Activated CD4-positive, alpha-beta memory T cell treated with anti-CD3 and anti-CD28 coated beads, Interleukin-2, amount 10 ng/mL, durations not matched to agents 7 days and 5 days (primary cell): ENCODE measurements at places on chromosomes 2 and 18. TPM values are rescaled to one million over a fixed set of nuclear protein-coding genes. Genes with fewer than 3 reads are reported as not detected.

GRCh38 chr2:105404736-105405135 is 5.9 kb upstream of the FHL2 start:
- DNase-seq: no peak

Gene SIGLEC15
- total RNA-seq: not detected

- DNase-seq: no peak
Observed at GRCh38 chr2:22952656-22953225, 432.2 kb upstream of the KLHL29 start.

- DNase-seq: no peak
Observed at GRCh38 chr2:41768310-41768709, 279.5 kb upstream of the PKDCC start.

GRCh38 chr2:85011747-85012146 is 40.8 kb downstream of the KCMF1 start:
- DNase-seq: no peak

DNA sequence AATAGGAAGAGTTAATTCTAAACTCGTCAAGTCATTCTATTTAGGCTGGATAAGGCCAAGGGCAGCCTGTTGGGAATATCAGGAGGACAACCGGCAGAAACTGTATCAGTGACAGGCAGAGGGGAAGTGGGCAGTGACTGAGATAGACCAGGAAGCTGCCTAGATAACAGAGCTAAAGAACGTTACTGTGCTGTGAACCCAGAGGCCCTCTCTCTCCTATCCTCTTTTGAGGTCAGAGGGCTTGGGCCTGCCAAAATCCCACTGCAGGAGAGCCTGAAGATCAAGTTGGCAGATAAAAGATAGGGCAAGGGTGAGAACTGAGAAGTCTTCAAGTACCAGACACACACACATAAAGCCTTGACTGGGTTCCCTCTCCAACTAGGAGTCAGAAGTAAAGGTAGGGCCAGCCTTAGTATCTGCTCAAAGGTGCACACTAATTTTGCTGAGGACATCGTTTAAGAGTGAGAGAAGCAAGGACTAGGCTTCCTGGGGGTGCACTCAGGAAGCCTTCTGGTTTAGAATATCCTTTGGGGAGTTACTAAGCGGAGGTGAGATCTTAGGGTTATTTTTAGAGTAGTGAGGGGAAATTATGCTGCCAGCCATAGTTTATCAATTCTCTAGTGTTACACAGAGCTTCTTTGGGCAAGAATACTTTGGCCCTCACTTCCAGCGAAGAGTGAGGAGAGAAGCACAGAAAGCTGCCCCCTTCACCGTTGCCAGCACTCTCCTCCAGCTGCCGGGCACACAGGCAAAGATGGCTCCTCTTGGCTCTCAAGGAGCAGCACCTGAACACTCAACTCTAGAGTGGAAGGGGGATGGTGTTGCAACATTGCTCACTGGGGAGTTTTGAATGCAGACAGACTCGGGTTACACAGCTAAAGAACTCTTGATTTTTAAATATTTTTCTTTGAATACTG is 9.8 kb downstream of the CAVIN2 start:
- no peak for DNase-seq
